Effector memory CD4-positive, alpha-beta T cell (primary cell): ENCODE measurements at places on chromosomes 7 and 10.

DNA sequence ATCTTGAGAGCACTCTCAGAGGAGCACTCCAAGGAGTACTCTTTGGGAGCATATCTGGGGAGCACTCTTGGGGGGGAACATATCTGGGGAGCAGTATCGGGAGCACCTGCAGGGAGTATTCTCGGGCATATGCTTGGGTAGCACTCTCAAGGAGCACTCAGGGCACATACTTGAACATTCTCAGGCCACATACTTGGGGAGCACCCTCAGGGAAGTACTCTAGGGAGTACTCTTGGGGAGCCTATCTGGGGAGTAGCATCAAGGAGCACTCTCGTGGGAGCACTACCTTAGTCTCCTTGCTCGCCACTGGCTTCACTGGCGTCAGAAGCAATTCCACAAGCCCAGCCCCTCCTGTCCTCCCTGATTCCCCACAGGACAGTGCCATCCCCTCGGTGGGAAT is 31.5 kb upstream of the TNRC18 start:
- no peak for DNase-seq

DNA sequence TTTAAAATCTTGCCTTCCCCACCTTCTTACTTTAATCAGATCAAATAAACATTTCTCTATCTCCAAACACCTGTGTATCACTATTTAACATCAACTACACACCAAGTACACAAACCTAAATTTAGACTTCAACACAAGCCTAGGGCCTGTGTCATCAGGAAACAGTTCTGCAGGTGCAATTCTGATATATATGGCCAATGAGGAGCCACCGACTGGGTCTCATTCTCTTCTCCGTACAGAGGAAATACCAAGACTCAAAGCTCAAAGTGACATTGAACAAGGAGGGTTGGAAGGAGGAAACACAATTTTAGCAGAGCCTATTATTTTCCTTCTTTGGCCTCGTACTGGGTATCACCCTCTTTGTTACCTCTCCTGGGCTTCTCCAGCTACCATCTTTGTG is 152.6 kb upstream of the PRR15 start:
- no peak for DNase-seq

DNA sequence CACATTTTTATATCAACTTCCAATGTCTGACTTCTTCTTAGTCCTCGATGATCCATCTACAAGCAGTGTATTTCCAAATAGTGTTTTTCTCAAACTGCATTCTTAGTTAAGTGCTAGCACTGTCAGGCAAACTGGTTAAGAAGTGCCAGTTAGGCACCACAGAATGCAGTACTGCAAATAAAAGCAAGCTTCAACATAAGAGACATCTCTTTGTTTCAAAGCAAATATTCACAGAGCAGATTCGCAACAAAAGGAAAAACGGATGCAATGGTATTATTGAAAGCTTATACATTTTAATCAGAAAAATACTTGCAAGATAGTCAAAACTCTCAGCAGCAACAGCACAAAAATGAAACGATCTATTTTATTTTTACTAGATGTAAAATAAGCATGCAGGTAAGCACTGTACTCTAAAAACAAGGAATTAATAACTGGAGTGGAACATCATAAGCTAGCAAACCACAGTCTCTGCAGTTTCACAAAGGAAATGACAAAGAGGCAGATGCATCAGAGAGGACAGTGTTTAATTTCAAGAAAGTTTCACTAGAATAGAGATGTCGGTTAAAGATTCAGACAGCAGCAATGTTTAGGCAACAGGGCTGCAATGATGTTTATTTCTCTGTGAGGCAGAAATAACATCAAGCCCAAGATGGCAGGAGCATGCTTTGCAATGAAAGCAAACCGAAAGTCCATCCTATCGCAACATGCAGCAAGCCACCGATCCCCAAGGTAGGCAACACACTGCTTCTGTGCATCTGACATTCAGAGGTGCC is 82.0 kb downstream of the FGFR2 start:
- DNase-seq, result no peak

DNA sequence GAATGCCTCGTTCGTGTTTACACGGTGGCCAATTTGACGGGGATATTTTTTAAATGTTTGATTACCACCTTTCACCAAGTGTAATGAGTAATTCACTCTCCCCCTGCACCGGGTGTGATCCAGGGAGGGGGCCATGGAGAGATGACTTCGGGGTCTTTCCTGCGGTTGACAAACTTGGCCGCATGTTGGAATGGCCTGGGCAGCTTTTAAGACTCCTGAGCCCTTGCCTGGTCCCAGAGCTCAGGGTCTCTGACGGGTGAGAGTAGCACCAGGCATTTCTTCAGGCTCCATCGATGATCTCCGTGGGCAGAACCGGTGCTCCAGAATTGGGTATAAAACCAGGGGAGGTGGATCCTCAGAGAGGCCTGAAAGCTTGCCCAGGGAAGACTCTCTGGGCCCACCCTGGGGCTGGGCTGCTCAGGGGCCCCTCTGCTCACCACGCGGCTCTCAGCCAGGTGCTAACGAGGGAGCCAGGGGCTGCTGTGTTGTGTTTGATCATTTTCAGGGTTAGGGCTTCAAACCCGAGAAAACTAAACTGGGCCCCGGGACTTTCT is 882 bp downstream of the ZNF282 start:
- DNase-seq, result no peak

- DNase-seq, result no peak
Measured at GRCh38 chr7:156121434-156121833, 309.2 kb upstream of the SHH start.

GRCh38 chr10:70980687-70981086 is 92.3 kb upstream of the PCBD1 start:
- no peak for DNase-seq

GRCh38 chr10:43314626-43315495 is 48.0 kb upstream of the RASGEF1A start:
- no peak for DNase-seq

- no peak for DNase-seq
Measured at GRCh38 chr10:118028619-118029018, 18.1 kb downstream of the RAB11FIP2 start.

DNA sequence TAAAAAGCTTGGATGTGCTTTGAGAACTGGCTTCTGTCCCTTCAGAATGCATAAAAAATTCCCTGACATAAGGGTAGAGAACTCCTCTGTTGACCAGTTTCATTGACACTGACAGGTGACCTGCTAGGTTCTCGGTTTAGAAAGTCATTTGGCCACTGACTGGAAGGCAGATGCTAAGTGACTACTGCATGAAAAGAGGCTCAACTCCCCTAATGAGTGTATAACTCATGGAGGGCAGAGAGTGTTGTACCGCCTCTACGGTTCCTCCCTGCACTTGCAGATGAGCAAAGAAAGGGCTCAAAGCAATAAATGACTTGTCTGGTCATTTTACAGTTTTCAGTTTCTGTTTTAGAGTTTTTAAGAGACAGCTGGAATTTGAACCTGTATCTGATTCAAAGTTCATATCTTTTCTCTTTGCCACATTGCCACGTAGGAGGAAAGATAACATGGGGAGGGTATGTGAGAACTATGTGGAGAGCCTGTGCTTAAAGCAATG is 2.9 kb upstream of the FGL2 start:
- DNase-seq, result no peak

DNA sequence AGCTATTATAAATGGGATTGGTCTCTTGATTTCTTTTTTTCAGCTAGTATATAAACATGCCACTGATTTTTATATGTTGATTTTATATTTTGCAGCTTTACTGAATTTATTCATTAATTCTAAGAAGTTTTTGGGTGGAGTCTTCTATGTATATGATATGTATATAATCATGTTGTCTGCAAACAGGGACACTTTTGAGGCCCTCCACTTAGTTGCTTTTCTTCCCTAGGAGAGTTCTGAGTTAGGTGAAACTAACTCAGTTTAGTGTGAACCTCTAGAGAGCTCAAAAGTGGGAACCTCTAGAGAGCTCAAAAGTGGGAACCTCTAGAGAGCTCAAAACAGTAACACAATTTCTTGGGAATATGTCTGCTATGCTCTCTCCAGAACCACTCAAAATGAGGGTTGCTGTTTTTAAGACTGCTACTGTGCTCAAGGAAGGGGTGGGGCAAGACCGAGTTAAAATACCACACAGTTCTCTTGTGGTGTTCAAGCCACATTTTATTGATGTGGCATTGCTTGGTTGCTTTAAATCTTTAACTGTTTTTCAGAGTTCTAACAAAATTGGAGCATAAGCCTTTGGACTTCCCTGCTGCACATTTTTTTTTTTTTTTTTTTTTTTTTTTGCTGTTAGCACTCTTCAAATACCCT is 13.2 kb downstream of the CCDC7 start:
- DNase-seq, result peak; percentile 31

DNA sequence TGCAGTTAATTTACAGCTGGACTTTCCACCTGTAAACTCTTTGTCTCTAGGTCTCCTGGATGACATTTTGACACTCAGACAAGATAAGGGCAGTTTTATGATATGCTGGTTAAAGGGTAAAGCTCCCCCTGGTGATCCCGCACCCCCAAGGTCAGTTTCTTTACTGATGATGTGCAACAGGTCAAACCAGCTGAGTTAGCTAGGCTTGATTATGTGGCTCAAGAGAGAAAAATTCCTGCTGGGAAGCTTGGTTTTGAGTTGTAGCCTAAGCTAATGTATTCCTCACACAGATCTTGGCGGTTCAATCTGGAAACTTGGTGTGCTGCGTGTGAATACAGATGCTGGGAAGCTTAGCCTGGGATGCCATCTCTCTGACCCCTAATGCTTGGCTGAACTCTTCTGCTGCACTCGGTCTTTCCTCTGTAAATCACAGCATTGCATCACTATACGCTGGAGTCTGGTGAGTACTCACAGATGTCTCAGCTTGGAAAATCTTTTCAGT is 11.4 kb upstream of the AKR1D1 start:
- DNase-seq, result no peak

GRCh38 chr7:157150882-157151281 is 12.2 kb downstream of the UBE3C start:
- DNase-seq, result no peak

DNA sequence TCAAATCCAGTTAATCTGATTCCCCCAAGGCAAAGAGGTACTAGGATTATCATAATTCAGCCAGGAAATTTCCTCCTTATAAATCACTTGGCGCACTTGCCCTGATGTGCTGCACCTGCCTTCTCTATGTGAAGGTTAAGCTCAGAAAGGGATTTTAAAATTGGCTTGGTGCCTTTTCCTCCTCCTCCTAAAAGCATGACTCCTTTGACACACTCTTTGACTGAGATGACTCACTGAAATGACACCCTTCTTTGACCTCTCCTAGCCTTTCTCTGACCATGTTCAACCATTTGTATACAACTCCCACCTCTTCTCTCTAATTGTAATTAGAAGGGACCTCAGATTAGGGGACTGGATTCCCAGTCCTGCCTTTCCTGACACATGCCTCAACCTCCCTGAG is 46.5 kb downstream of the ABLIM1 start:
- DNase-seq, result no peak

DNA sequence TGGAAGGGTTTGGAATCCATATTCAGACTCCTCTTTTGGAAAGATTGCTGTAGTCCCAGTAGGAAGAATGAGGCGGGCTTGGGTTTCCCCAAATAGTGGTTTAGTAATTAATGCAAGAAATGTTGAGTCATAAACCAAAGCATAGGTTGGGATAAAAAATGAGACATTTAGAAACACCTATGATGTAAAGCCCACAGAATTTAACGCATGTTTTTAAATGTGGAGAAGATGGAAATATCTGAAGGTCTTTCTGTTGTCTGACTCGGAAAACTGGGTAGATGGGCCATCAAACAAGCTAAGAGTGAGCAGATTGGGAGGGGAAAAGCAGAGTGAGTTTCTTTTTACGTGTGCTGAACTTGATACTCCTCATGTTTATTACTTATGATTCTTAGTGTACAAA is 62.2 kb downstream of the LANCL2 start:
- no peak for DNase-seq

DNA sequence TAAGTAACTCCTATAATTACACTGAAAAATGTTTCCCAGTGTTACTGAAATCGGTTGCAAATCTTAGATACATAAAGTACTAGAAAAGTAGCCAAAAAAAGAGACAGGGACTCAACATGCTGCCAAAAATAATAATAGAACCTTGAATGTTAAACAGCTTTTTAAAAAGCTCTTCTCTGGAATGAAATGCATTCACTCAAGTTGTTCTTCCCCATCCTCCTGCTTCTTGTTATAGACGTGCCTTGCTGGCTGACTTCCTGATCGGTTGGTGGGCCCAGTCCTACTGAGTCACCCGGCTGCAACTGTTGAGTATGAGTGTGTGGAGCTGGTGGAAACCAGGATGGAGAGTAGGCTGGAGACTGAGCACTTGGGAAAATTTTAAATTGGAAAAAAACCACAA is 30.6 kb upstream of the RAPGEF5 start:
- no peak for DNase-seq

- no peak for DNase-seq
Measured at GRCh38 chr10:70740406-70741288, 44.5 kb downstream of the TBATA start.

- DNase-seq, result no peak
Measured at GRCh38 chr10:92047215-92047614, 123.6 kb downstream of the BTAF1 start.

DNA sequence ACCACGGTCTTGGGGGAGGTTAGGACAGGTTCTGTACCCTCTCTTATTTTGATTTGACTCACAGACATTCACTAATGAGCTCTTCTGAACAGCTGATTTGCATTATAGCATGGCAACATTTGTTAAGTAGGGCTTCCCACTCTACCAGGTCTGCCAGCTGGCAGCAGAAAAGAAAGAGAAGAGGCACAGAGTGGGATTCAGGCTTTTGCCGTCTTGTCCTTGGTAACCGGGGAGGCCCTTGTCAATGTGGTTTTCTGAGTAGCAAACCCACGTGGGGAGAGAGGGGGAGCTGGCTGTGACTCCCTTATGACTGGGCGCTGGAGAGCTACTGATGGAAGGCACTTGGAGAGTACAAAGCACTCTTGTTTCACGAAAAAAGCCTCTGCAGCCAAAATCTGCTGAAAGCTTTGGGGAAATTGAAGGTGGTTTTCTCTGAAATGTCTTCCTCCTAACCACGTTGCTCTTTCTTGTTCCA is 355.3 kb upstream of the GALNT17 start:
- no peak for DNase-seq

DNA sequence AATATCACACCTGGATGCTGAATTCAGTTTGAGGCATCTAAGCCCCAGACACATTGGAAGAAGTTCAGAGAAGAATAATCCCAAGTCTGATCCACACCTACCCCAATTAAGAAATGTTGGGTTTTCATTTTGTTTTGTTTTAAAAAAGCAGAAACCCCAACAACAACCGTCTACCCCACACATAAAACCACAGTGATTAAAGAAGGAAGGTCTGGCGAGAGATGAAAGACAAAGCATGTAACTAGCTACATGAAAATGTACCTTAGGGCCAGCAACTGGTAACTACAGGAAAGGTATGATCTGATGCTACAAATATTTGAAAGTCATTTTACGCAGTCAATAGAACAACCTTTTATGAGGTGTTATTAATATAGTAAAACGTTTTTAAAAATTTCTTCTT is 1112.3 kb downstream of the GATA3 start:
- no peak for DNase-seq

GRCh38 chr7:2287745-2288144 is 26.5 kb downstream of the SNX8 start:
- DNase-seq, result no peak

GRCh38 chr7:90165724-90166123 is 11.5 kb downstream of the STEAP1 start:
- DNase-seq, result no peak
